ENCODE measurements at places on chromosomes 4 and X. TPM values are rescaled to one million over a fixed set of nuclear protein-coding genes. Genes with fewer than 3 reads are reported as not detected.

DNA sequence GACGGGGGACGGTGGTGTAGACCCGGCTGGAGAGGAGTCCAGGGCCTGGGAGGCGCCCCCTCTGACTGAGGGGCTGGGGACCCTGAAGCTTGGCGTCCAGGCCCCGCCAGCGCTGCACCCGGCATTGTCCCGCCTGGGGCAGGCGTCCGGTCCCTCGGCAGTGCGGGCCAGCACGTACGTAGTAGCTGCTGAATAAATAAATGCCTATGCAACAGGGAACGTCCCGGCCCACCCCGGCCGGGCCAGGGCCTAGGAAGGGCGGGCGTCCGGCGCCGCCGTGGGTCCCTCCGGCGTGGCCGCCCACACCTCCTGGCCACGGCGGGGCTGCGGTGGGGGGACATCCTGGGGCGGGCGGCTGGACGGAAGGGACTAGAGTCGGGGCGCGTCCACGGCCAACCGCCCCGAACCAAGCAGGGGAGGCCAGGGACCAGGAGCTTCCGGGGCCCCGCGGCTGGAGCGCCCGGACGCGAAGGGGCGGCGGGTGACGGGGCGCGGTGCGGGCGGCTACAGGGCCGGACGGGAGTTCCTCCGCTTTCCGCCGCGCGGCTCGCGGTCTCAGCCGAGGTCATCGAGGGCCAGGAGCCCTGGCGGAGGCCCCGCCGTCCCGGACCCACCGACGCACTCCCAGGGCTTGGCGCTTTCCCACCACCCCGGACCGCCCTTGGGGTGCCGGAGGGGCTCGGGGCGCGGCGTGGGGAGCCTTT is 886 bp upstream of the WWC2 start:
- peak; percentile 40 for DNase-seq

GRCh38 chr4:110172972-110173371 is 25.4 kb downstream of the ELOVL6 start:
- no peak for DNase-seq

- no peak for DNase-seq
Observed at GRCh38 chr4:119835613-119835910, 207.0 kb upstream of the PDE5A start.

Gene CLCN4
- total RNA-seq = 15.2 TPM

Gene CT45A5
- total RNA-seq = not detected

Gene ANXA3
- total RNA-seq = 123 TPM

GRCh38 chr4:118224243-118224829 is 128.5 kb downstream of the PRSS12 start:
- no peak for DNase-seq

GRCh38 chr4:3789587-3789986 is 23.4 kb downstream of the ADRA2C start:
- DNase-seq = no peak

DNA sequence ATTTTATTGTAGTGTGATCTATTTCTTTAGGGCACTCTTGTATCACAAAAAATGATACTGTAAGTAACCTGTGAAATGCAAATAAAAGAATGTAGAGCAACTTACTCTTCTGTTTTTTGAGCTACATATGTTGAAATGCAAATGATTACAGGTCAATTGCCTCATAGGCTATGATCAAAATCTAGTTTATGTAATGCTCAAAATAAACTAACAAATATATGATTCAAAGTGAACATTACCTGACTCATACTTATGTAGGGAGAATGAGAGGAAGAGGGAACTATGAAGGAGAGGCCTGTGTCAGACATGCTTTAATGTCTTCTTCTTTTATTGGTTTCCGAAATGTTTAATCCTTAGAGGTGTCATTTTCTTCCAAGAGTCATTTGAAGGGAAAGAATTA is 5.0 kb upstream of the RPS6KA3 start:
- no peak for DNase-seq

Gene PDGFRA
- 13.8 TPM for total RNA-seq

Gene LAMP2
- 64.5 TPM for total RNA-seq

DNA sequence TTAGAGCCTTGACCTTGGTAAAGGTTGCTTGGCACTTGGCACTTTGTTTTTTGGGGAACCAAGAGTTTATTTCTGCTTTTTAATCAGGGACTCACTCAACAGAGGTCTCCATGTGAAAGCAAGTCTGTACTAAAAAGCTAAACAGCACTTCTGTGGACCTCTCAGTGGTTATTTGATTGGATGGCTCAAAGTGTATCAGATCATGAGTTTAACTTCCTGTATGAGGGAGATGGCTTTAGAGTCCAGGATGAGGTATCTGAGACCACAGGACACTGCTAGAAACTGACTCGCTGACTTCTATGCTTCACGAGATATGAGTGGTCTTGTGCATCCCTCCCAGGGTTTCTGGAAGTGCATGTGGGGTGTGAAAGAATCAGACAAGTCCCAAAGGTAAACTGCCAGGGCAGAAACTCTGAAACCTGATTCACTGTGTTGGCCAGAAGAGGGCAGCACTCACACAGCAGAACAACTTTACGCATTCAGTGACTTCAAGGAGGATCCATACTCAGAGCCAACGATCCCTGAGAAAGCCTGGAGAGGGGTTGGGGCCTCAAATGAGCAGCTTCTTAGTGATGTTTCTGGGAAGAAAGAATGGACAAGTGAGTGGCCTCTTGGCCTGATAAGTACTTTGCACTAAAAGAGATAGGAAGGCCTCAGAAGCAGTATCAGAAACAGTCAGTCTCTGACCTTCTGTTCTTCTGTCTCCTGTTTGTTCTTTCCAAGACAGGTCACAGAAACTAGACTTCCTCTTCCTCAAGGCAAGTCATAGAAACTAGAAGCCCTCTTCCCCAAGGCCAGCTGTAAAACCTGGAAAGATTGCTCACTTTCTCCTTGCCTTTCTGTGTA is 220.3 kb upstream of the CXCL13 start:
- peak; percentile 42 for DNase-seq

DNA sequence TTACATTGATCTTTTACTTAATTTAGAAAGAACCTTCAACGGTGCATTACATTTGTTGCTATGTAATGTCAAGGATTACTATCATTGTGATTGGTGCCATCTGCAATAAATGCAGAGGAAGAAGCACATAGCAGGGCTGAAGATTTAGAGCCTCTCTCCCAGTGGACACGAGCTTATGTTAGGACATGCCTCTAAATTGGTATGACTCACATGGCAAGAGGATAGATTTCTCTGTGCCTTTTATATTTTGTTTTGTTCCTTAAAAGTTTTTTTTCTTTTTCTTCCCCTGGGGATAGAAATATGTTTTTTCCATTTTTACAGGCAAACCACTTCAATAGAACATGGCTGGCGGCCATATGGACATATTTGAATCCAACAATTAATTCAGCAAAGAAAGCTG is 205.0 kb upstream of the HAND2 start:
- no peak for DNase-seq

GRCh38 chr4:125796138-125796537 is 481.4 kb downstream of the FAT4 start:
- DNase-seq = no peak

Gene CT45A6
- not detected for total RNA-seq

- no peak for DNase-seq
Observed at GRCh38 chrX:49912086-49912485, 10.3 kb upstream of the CLCN5 start.

DNA sequence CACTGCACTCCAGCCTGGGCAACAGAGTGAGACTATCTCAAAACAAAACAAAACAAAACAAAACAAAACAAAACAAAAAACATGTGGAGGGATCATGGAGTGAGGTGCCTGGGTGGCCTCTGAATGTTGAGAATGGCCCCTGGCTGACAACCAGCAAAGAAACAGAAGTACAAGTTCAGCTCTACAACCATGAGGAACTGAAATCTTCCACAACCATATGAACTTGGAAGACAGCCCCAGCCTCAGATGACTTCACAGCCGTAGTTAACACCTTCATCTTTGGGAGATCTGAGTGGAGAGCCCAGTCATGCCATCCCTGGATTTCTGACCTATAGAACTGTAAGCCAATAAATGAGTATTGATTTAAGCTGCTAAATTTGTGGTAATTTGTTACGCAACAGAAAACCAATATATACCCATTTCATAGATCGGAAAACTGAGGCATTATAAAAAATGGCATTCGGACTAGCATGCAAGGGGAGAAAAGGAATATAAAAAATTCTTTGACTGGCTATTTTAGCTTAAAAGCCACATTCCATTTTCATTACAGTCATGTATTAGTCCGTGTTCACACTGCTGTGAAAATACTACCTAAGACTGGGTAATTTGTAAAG is 138.7 kb upstream of the RAPGEF2 start:
- DNase-seq = no peak

- DNase-seq = no peak
Observed at GRCh38 chr4:171639540-171639939, 173.7 kb upstream of the GALNTL6 start.

DNA sequence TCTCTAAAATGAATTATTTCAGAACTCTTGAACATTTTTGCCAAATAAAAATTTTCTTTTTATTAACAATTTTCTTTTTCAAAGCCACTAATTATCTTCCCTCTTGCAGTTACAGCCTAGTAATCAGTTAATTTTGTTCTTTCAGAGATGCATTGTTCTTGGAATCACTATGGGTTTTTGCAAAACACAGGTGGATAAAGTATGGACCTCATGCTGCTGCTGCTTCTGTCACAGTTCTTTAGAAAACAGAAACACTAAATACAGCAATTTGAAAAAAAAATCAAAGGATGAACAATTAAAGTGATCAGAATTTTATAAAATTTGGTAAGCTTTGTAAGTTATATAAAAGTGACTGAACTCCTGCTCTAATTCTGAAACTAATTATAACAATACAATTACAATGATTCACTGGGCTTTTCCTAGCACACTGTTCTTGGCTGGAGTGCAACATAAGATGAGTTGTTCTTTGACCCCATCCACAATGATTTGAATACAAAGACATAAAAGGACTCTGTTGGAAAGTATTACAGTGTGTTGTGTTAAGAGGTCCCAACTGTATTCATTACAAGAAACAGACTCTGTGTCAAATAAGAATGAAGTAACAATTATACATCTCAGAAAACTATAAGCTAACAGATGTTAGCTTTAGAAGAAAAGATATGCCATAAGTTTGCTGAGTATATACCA is 59.4 kb upstream of the GK2 start:
- no peak for DNase-seq

Gene MMRN1
- total RNA-seq = 1.7 TPM

Gene SYNPO2
- total RNA-seq = 2.2 TPM

- no peak for DNase-seq
Observed at GRCh38 chr4:87895964-87896621, 63.3 kb downstream of the MEPE start.

Gene SPIN2A
- total RNA-seq = 2.2 TPM

DNA sequence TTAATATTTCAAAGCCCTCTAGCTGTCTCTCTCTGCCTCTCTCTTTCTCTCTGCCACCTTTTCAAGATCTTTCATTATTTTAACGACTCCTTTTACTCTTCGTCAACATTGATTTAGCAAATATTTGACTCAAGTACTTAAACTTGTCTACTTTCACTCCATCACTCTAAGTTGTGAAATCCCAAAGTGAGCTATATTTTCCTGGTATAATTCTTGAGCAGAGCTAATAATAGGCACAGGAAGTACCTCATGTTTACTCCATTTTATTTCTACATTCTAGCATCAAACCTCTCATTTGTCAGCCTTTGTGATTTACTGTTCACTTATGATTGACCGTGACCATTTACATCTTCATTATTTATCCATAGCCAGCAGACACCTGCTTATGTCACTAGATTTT is 482.5 kb downstream of the RPA4 start:
- no peak for DNase-seq

DNA sequence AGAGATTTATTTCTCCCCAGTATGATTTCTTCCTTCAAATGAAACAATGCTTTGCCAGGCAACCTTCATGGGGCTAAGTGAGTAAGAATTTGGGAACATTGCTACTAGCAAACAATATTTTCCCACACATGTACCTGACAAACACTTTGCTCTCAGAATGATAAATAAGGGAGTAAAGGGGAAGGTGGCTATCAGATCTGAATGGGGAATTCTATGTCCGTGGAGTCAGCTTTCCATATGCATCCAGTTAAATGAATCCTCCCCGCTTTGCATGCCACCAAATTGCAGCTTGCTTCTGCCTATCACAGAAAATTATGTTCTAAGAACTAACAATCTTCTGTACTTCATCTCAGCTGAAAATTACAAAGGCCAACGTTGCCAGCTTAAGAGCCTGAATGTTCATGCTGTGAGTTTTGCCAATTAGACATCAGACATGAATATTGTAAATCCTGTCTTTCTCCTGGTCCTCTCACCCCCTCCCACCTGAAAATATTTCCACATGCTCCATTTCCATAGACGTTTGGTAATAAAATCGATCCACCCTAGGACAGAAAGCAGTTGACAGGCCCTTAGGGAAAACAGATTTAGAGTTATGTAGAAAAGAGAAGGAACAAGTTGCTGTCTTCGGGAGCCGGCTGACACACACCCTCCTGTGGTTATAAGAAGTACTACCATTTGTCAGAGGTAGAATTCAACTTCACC is 6.3 kb downstream of the MEPE start:
- DNase-seq = no peak
